Psoas muscle (tissue), 8 donors: ENCODE measurements at places on chromosomes 1 and 21. TPM values are rescaled to one million over a fixed set of nuclear protein-coding genes. Genes with fewer than 3 reads are reported as not detected.

The ROR1 gene
- polyA plus RNA-seq: 0.44 TPM

The GNG12 gene
- 8.9 TPM for polyA plus RNA-seq

DNA sequence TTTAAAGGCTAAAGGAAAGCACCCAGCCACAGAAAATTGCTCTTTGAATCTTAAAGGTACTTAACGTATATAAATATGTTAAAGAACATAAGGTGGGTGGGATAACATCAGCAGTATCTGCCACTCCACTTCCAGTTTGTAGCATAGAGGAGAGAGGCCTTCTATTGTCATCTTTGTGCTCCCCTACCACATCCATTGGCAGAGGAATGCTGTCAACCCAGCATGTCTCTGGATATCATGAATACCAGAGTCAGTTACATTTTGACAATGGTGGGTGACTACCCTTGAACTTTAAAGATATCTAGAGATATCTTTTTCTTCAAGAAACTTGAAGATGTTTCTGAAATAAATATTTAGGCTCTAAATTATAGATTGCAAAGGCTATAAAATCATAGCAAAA is 283.2 kb upstream of the LRRC7 start:
- H3K27ac ChIP-seq: no peak overlapping the region
- H3K36me3 ChIP-seq: no peaks in the 10 kb centered on the region
- no peaks in the 10 kb centered on the region for H3K4me1 ChIP-seq
- no peaks in the 10 kb centered on the region for H3K27me3 ChIP-seq

DNA sequence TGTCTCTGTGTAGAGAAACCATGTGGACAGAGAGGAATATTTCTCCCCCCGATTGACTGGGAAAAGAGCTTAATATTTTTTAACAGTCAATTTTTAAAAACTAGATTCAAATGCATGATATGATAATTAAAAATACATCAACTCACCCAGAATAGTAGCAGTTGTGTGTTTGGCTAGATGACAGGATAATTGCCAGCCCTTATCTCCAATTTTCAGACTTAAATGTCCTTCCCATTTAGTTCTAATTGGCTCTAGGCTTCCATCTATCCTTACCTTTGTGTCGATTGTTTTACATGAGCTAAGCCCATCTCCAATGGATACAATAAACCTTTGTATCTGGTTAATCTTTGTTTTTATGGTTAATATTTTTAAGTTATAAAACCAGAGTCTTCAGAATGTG is 23.9 kb upstream of the KIAA0040 start:
- H3K27ac ChIP-seq: no peak overlapping the region
- H3K36me3 ChIP-seq: no peaks in the 10 kb centered on the region
- H3K4me1 ChIP-seq: peaks cover 8% of the 10 kb centered on the region

DNA sequence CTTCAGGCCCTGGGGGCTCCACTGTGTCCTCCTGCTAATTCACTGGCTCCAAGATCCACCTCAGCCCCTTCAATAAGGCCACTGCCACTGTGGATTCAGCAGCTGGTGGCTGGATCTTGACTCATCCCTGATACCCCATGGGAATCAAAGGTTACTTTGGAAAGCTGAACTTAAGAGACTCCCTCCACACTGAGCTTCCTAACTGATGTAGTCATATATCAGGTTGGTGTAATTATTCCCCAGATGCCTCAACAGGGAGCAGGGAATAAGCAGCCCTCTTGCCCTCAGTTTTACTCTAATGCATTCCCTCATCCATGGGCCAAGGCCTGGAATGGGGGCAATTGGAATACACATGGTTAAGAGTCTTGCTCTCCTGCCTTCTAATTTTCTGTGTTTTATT is 164.6 kb downstream of the FASLG start:
- H3K4me3 ChIP-seq: no peak overlapping the region
- H3K27ac ChIP-seq: no peak overlapping the region
- H3K27me3 ChIP-seq: no peaks in the 10 kb centered on the region
- H3K4me1 ChIP-seq: no peaks in the 10 kb centered on the region
- H3K36me3 ChIP-seq: no peaks in the 10 kb centered on the region

The SLC1A7 gene
- polyA plus RNA-seq: 0.31 TPM

The LRRC42 gene
- polyA plus RNA-seq: 11.0 TPM

DNA sequence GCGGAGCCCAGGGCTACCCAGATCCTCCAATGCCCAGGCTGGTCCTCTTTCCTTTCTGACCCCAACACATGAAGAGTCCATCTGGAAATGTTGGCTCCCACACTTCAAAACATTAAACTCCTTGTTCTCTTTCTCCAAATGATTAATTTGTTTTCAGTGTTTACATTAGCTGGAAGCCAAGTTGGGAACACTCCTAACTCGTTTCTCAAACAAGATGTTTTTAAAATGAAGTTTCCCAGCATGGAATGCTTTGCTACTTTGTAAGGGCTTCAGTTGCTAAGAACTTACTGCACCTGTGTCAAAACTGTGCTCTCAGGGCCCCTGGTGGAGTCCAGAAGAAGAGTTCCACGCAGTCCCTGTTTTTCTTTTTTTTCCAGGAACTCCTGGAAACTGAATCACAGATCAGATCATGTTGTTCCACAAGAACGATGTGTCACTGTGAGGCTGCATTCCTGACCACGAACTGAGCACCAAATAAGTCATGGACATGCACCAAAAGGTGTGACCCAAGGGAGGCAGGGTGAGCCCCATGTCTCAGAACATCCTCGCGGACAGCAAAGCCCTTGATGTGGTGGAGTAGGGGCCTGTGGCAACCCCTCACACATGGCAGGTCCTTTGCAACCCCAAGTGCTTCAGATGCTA is 257.3 kb downstream of the KCNJ6 start:
- H3K27ac ChIP-seq: no peak overlapping the region
- no peak for DNase-seq
- H3K4me1 ChIP-seq: no peaks in the 10 kb centered on the region
- no peak overlapping the region for H3K4me3 ChIP-seq
- H3K36me3 ChIP-seq: no peaks in the 10 kb centered on the region
- no peaks in the 10 kb centered on the region for H3K27me3 ChIP-seq

DNA sequence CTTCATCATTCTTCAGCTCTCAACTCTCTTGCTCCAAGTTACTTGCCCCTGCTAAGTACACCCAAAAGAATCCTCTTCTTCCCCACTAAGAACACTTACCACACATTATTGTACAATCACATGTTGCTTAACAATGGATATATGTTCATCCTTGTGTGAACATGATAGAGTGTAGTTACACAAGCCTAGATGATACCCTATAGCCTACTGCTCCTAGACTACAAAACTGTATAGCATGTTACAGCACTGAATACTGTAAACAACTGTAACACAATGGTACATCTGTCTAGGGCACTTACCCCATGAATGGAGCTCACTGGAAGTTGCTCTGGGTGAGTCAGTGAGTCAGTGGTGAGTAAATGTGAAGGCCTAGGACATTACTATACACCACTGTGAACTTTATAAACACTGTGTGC is 77.4 kb downstream of the RERE start:
- DNase-seq: no peak
- H3K4me1 ChIP-seq: no peaks in the 10 kb centered on the region
- H3K27ac ChIP-seq: no peak overlapping the region
- H3K36me3 ChIP-seq: no peaks in the 10 kb centered on the region
- no peak overlapping the region for H3K4me3 ChIP-seq

DNA sequence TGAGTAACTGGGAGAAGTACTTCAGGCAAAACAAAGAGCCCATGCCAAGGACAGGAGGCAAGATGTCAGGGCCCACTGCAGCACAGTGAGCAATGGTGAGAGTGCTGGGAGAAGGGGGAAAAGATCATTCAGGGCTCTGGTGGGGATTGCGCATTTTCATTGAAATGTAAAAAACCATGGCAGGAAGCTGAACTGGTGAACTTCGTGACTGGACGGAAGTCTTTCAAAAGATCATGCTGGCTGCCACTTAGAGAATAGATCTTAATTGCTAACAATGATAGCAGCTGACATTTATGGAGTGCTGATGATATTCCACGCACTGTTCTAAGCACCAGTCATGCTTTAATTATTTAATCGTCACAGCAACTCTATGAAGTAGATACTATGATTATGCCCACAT is 107.0 kb downstream of the TGFBR3 start:
- H3K27me3 ChIP-seq: no peaks in the 10 kb centered on the region
- no peak for DNase-seq
- no peaks in the 10 kb centered on the region for H3K36me3 ChIP-seq
- H3K27ac ChIP-seq: no peak overlapping the region
- H3K4me3 ChIP-seq: no peak overlapping the region

DNA sequence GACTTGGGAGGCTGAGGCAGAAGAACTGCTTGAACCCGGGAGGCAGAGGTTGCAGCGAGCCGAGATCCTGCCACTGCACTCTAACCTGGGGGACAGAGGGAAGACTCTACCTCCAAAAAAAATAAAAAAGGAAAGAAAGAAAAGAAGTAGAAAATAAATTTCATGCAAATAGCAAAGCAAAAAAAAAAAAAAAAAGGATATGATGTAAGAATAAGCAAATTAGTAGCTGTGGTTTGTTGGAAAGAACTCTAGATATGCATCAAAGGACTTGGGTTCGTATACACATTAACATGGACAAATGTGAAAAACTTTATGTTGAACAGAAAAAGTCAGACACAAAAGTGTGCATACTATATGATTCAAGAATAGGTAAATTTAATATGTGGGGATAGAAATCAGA is 11.9 kb downstream of the WASF2 start:
- no peaks in the 10 kb centered on the region for H3K27me3 ChIP-seq
- no peak overlapping the region for H3K27ac ChIP-seq
- DNase-seq: no peak
- H3K4me1 ChIP-seq: peaks cover 62% of the 10 kb centered on the region
- no peak overlapping the region for H3K4me3 ChIP-seq
- H3K36me3 ChIP-seq: peaks cover 6% of the 10 kb centered on the region

The CDCA8 gene
- polyA plus RNA-seq: 0.66 TPM
